Activated naive CD8-positive, alpha-beta T cell treated with anti-CD3 and anti-CD28 coated beads, Interleukin-2, amount 10 ng/mL, durations not matched to agents 7 days and 5 days (primary cell): ENCODE measurements at places on chromosomes 3 and 15.

DNA sequence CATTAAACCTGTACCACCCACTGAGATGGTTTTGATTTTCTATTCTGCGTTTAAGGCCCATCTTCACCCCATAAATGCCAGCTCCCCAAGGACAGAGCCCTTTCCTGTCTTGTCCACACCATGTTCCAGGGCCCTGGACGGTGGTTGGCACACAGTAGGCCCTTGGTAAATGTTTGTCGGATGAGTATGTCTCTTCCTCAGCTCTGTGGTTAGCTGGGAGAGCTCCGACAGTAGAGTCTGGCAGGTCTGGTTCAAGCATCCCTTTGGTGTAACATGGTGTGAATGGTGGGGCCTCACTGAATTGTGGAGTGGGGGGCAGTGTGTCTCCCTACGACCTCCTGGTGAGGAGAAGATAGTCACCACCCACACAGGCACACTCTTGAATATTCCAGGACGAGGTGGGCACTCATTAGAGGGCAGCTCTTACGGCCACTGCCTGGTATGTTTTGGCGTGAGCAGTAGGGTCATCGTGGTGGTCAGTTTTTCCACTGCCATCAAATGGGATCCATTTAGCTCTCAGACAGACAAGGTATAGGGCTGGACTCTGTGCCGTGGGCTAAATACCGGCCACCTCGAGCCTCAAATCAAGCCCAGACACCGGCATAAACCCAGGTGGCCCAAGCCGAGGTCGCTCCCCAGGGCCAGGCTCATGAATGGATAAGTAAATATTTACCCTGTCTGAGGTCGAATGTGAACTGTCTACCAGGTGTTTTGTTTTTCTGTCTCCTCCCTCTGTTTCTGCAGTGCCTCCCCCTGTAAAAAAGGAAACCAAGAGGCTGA, 61.3 kb downstream of the SMAD3 start:
- H3K27ac ChIP-seq = peak overlapping the region; percentile 24
- H3K4me3 ChIP-seq = no peak overlapping the region
- H3K4me1 ChIP-seq = peaks cover 25% of the 10 kb centered on the region
- H3K27me3 ChIP-seq = no peaks in the 10 kb centered on the region
- DNase-seq = peak; percentile 17

GRCh38 chr3:115830764-115831395, 207.6 kb downstream of the GAP43 start:
- no peak overlapping the region for H3K4me3 ChIP-seq
- no peak overlapping the region for H3K27ac ChIP-seq
- H3K4me1 ChIP-seq = no peaks in the 10 kb centered on the region
- no peak for DNase-seq
- H3K36me3 ChIP-seq = no peaks in the 10 kb centered on the region
- peaks cover 24% of the 10 kb centered on the region for H3K27me3 ChIP-seq

DNA sequence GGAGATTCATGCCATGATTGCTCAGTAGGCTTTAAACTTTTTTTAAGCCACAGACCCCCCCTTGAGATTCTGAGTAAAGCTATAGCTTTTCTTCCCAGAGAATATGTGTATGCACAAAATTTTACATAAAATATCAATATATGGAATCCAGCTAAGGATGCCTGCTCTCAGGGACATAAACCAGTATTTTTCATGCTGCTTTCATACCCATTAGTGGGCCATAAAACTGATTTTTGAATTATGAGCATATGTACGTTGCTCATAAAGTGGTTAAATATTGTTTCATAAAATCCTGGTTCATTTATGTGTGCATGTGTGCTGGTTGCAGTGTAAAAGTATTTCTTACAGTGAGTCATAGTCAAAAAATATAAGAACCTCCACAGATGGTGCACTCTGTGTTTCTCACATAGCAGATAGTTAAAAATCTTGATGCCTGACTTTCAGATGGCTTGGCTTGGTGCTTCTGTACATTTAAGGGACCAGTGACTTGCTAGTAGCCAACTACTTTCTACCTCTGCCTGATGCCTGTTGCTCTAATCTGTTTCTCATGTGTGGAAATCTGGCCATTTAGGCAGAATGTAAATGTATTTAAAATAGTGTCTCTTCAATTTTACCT, 71.9 kb downstream of the ARHGEF26 start:
- H3K4me3 ChIP-seq = no peak overlapping the region
- no peaks in the 10 kb centered on the region for H3K36me3 ChIP-seq
- H3K27ac ChIP-seq = no peak overlapping the region
- no peak for DNase-seq

GRCh38 chr3:184941408-184941807, 129.4 kb downstream of the VPS8 start:
- no peak overlapping the region for H3K27ac ChIP-seq

DNA sequence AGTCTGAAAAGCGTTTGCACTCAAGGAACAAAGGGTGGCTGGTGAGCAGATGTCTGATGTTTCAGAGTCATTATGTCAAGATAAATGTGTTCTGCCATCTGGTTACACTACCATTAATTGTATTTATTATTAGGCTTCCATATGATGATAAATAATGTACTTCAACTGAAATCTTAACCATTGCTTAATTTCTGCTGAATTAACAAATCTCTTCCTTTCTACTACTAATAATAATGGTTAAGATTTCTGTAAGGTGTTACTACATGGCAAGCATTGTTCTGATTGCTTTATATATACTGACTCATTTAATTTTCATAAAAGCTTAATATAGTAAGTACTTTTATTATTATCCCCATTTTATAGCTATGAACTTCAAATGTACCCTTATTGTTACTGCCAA, 68.4 kb upstream of the GALNT15 start:
- DNase-seq = no peak
- H3K4me1 ChIP-seq = no peaks in the 10 kb centered on the region
- H3K27me3 ChIP-seq = peaks cover 17% of the 10 kb centered on the region
- no peak overlapping the region for H3K27ac ChIP-seq
- no peaks in the 10 kb centered on the region for H3K36me3 ChIP-seq
- no peak overlapping the region for H3K4me3 ChIP-seq

GRCh38 chr3:120145542-120146285, 51.5 kb upstream of the GSK3B start:
- H3K4me3 ChIP-seq = no peak overlapping the region
- H3K27ac ChIP-seq = no peak overlapping the region
- peaks cover 13% of the 10 kb centered on the region for H3K4me1 ChIP-seq
- H3K27me3 ChIP-seq = no peaks in the 10 kb centered on the region
- H3K36me3 ChIP-seq = no peaks in the 10 kb centered on the region

GRCh38 chr3:104735691-104736090, 631.0 kb upstream of the ALCAM start:
- no peaks in the 10 kb centered on the region for H3K27me3 ChIP-seq
- H3K4me1 ChIP-seq = no peaks in the 10 kb centered on the region
- DNase-seq = no peak
- no peak overlapping the region for H3K4me3 ChIP-seq

DNA sequence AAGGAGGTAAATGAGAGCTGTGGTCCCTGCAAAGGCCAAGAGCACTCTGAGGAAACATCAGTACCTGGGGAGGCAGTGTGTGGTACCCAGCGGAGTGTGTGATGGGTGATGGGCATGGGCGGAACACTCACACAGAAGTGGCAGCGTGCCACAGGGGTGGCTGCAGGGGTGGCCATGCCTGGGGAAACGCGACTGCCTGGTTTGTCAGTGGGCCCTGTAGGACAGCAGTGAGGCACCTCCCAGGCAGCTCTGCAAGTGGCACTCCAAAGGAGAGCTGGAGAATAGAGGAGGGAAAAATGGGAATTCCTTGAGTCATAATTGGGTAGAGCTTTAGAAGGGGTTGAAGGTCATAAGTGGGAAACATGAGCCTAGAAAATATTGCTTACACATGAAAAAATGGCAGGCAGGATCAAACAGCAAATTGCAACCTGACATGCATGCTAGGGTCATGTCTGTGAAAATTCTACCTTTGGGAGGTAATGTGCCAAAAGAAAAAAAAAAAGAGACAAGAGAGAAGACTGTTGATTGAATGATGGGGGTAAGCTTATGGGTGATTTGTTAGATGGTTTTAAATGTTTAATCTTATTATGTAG, 138.4 kb downstream of the RPLP1 start:
- H3K4me1 ChIP-seq = peaks cover 13% of the 10 kb centered on the region
- no peaks in the 10 kb centered on the region for H3K36me3 ChIP-seq
- peaks cover 18% of the 10 kb centered on the region for H3K27me3 ChIP-seq

- DNase-seq = peak; percentile 44
- H3K27me3 ChIP-seq = peaks cover 6% of the 10 kb centered on the region
- peaks cover 27% of the 10 kb centered on the region for H3K4me1 ChIP-seq
- H3K27ac ChIP-seq = peak overlapping the region; percentile 25
- peak overlapping the region; percentile 49 for H3K4me3 ChIP-seq
These were observed 128.4 kb downstream of the IGF1R start for GRCh38 chr15:98776607-98777281.

GRCh38 chr3:38084334-38085310, 45.6 kb downstream of the DLEC1 start:
- peak; percentile 43 for DNase-seq
- H3K27me3 ChIP-seq = no peaks in the 10 kb centered on the region
- peaks cover 6% of the 10 kb centered on the region for H3K4me1 ChIP-seq
- H3K36me3 ChIP-seq = peaks cover 5% of the 10 kb centered on the region

- H3K36me3 ChIP-seq = peaks cover 22% of the 10 kb centered on the region
- no peak for DNase-seq
- no peak overlapping the region for H3K4me3 ChIP-seq
- H3K27ac ChIP-seq = no peak overlapping the region
- H3K27me3 ChIP-seq = no peaks in the 10 kb centered on the region
These were observed 15.7 kb downstream of the THOC7 start for GRCh38 chr3:63847718-63848450.

DNA sequence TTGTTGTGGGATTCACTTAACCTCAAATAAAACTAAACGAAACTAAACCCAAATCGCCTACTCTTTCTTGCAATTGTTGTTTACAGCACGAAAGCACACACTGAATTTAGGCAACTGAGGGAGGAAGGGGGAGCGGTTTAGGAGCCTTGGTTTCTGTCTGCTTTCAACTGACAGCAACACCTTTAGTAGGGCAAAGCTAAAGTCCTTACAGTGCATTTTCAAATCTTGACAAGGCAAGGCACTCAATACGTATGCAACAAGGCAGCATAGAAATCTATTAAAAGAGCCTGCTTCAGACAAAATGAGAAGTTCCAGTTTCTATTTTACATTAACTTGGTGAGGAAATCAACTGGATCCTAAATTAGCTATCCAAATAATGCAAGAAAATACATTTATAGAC, 174.6 kb downstream of the CHST2 start:
- no peak overlapping the region for H3K27ac ChIP-seq
- peak overlapping the region; percentile 21 for H3K4me3 ChIP-seq
- no peak for DNase-seq
- H3K36me3 ChIP-seq = peaks cover 1% of the 10 kb centered on the region

DNA sequence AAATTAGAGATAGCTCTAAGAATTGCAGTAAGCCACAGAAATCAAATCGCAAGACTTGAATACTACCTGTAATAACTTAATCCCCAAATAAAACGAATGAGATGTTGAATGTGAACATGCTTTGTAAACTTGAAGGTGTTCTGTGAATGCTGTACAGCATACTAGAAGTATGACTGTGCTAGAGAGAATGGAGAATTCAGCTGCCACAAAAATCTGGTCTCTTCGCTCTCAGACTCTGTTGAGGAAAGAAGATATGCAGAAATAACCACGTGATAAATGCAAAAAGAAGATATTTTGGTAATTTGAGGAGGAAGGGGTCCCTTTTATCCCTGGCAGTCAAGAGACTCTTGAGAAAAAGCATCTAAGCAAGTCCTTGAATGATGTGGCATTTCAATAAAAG, 37.3 kb downstream of the ZBTB38 start:
- H3K4me3 ChIP-seq = no peak overlapping the region
- H3K4me1 ChIP-seq = peaks cover 23% of the 10 kb centered on the region
- no peak for DNase-seq
- peaks cover 31% of the 10 kb centered on the region for H3K36me3 ChIP-seq
- H3K27me3 ChIP-seq = no peaks in the 10 kb centered on the region
- no peak overlapping the region for H3K27ac ChIP-seq

DNA sequence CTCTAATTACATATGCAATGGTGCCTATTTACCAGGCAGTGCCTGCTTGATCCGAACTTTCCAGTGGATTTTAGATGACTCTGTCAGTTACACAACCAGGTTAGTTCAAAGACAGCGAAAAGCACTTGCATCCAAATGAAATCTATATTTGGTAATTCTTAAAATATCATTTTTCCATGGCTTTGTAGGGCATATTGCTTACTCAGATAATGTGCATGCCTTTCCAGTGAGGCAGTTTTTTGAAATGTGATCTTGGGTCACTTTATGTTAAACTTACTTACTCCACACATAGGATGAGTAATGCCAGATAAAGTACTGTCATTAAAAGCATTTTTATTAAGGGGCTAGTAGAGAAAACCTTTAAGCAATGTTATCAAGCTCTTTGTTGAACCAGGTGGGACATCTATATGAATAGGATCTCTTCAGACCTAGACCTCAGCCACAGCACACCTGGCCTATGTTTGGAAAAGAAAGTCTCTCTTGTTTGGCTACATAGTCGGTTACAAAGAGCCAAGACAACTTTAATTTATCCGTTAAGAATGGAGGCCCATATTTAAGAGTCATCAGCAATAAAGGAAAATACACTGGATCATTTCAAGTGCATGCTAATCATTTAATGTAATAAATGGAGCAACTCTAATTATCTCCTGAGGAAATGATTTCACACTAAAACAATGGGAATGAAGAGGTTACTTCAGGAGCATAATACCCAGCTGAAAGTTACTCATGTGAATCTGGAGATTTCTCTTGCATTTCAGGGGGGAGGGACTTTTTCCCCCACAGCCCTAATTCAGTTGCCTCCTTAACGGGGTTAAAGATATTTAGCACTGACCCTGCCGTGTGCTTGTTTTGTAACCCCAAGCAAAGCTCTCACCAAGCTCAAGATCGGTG, 56.3 kb upstream of the TMCO5A start:
- no peak overlapping the region for H3K4me3 ChIP-seq
- DNase-seq = no peak
- H3K36me3 ChIP-seq = no peaks in the 10 kb centered on the region
- no peaks in the 10 kb centered on the region for H3K4me1 ChIP-seq

DNA sequence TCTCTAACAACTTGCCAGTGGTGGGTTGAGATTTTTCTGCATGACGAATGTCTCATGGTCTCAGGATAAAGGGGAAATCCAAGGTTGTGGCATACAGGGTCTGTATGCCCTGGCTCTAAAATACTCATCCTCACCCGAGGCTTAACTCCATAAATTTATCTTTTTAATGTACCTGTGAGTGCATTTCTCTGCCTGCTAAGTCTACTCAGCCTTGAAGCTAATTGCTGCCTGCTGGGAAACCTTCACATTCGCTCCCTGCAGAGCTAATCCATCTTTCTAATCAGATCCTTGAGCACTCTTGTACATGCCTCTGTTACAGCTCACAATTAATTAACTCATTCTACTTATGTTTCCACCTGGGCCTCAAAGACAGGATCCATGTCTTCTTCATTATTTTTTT, 93.8 kb downstream of the CMSS1 start:
- DNase-seq = no peak
- H3K4me1 ChIP-seq = no peaks in the 10 kb centered on the region
- no peak overlapping the region for H3K4me3 ChIP-seq
- H3K27ac ChIP-seq = no peak overlapping the region
- peaks cover 10% of the 10 kb centered on the region for H3K36me3 ChIP-seq

- peaks cover 54% of the 10 kb centered on the region for H3K4me1 ChIP-seq
- no peak overlapping the region for H3K27ac ChIP-seq
- H3K36me3 ChIP-seq = peaks cover 9% of the 10 kb centered on the region
These were observed 10.9 kb downstream of the CCR5 start for GRCh38 chr3:46381625-46382024.
